ENCODE measurements at places on chromosomes 3 and 15.

DNA sequence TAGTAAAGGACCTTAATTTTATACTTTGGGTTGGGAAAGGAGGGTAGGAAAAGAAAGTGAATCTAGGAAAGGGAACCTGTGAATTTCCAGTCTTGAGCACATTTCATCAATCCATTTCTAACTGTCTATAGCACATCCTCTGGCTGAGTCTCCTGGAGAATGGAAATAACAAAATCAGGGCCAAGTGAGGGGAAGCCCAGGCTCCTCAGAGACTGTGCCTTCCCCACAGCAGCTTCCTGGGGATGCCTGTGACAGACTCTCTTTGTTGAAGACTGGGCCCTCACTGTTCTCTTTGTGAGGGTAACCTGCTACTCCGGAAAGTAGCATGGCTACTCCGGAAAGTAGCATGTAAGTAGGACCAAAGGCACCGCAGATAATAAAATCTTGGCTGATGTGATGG, 22.6 kb upstream of the CSPG5 start:
- DNase-seq, result no peak

DNA sequence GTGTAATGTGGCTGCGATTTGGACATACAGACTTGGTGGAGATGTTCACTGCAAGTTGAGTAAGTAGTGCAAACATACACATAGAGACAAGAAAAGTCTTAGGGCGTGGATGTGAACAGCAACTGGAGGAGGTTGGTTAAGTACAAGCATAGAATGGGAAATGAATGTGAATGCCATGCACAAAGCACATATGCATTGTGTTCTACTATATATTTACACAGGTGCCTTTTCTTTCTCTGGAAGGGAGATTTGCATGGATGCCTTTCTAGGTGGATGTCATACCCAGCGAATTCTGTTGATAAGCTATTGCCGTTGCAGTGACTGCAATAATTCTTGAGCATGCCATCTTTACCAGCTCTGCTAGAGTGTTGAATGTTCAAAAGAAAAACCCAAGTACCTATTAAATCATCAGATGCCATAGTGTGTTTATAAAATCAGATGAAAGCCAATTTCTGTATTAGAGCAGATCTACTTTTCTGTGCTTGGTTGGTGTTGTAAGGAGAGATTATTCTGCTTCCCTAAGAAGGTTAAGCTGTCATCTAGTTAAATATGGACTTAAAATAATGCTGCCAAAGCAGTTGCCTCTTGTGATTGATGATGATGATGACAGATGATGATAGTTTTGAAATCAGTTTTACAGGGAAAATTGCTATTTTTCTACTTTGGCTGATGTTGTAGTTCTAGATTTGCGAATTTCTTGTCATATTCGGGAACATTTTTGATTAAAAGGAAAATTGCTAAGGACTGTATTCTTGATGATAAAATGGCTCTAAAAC, 148.4 kb downstream of the CNTN4 start:
- no peak for DNase-seq

DNA sequence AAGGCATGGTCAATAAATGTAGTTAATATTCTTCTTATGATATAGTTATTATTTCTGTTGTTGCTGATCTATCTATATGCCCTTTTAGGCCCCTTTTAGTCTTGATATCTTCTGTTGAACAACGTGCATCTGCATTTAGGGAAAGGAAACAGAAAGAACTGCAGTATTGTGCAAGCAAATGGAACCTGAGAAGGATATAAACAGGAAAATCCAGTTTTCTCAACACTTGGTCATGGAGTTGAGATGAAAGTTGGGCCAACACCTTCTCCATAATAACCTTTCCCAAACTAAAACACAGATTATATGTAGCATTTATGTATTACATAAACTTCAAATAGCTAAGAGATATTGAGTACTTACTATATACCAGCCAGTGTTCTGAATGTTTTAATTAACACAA, 179.7 kb downstream of the ADAMTS9 start:
- DNase-seq, result no peak

GRCh38 chr3:55802816-55803215, 315.7 kb upstream of the WNT5A start:
- no peak for DNase-seq

DNA sequence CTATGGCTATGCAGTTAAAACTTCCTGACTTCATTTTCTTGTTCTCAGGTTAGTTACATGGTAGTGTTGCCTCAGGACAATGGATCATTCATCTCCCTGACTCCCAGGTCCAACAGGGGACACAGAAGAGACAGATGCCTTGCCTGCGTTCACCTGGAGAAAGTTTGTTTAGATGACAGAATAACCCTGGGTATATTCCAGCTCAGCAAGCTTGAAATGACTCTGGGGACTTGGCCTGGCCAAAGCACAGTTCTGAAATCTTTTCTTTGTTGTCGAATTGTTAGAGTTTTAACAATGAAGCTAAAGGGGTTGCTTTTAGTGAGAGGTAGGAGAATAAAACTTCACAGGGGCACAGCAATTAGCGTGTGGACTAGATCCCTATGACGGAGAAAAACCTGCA, 206.1 kb downstream of the PDZRN3 start:
- DNase-seq, result no peak

- DNase-seq, result no peak
These were observed 122.8 kb upstream of the ABHD17C start for GRCh38 chr15:80572337-80572736.

- DNase-seq, result no peak
These were observed 55.6 kb upstream of the SEMA6D start for GRCh38 chr15:47661661-47662180.

- no peak for DNase-seq
These were observed 210.0 kb upstream of the PROK2 start for GRCh38 chr3:71994906-71995305.

GRCh38 chr3:66812741-66813140, 185.4 kb upstream of the KBTBD8 start:
- no peak for DNase-seq
